Skin of body (tissue), 3 donors: ENCODE measurements at places on chromosomes 12 and 14. TPM values are rescaled to one million over a fixed set of nuclear protein-coding genes. Genes with fewer than 3 reads are reported as not detected.

DNA sequence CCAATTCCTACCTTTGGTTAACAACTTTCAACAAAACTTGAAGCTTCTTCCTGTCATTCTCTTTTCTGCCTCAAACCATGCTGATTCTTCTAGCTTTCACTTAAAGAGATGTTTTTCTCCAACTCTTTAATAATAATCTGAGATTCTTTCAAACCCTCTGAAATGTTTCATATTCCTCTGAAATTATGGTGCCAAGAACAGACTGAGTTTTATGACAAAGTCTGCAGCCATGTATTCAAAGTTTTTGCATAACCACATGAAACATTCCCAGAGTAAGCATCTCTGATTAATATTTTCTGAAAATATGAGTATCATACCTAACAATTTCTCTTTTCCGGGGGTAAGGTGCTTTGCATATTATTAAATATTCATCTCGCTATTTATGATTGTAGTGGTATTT, 59.1 kb upstream of the DCN start:
- no peak for DNase-seq

DNA sequence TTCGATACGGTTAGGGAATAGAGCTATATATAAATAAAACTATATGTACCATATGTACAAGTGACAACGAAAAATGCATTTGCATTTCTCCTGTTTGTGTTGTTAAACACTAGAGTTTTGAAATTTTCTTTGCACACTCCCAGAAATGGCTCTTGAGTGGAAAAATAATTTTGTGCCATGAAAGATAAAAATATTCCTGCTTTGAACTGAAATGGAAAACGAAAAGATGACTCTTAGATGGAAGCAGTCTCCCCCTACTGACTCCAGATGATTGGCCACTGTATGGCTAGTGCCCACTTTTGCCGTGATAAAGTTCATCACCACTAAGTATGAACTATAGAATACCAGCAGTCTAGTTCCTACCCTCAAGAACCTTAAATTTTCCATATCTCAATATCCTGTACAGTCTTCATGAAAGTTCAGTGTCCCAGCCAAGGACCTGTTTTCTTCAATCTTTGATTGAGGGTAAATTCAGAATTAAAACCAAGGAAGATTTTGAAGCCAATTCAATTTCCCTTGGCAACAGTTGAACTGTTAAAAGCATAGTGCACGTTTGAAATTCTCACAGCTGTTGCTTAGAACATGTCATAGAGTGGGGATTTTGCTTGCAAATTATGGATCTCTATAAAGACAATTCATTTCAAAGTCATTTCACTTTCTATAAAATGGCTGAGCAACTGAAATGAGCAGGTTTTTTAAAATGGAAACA, 1.6 kb upstream of the PPP2R5E start:
- no peak for DNase-seq

- DNase-seq, result no peak
Observed at GRCh38 chr12:29711381-29711780, 72.4 kb downstream of the TMTC1 start.

METTL17 gene
- 34.0 TPM for total RNA-seq

DNA sequence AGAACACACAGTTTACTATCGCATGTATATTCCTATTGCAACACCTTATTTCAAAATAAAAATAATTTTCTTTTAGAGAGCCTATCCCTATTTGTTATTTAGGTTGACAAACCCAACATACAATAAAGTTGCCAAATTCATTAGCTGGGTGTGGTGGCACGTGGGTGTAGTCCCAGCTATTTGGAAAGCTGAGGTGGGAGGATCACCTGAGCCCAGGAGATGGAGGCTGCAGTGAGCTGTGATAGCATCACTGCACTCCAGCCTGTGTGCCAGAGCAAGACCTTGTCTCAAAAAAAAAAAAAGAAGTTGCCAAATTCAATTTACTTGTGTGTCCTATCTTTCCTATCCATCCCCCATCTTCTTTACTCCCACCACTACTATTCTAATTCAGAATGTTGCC, 23.9 kb downstream of the DENND5B start:
- no peak for DNase-seq

ISM2 gene
- total RNA-seq, result not detected

- DNase-seq, result no peak
Observed at GRCh38 chr12:80837342-80837978, 100.3 kb downstream of the LIN7A start.

ZFYVE26 gene
- 27.6 TPM for total RNA-seq

DNA sequence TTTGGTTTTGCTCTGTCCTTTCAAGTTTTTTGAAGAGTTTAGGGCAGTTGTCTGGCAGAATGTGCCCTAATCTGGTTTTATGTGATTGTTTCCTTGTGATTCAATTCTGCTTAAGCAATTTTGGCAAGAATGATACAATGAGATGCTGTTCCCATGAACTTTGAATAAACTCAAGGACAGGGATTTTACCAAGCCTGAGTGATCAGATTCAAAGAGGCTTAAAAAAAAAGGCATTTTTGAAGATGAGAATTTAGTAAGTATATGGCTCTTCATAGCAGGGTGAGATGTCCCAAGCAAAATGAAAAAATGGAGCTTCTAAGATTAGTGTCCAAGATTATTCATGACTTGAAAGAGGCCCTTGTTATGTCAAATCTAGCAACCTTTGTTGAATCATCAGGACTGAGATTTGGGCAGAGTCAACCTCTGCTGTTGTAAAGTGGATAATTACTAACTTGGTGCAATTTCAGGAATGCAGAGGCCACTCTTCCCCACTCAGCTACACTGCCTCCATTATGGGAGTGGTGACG, 180.6 kb upstream of the NUDT4 start:
- peak; percentile 21 for DNase-seq

FOXG1 gene
- total RNA-seq, result not detected

FITM1 gene
- total RNA-seq, result 13.0 TPM

GRCh38 chr12:115230606-115231005, 546.6 kb upstream of the TBX3 start:
- DNase-seq, result peak; percentile 4

DNA sequence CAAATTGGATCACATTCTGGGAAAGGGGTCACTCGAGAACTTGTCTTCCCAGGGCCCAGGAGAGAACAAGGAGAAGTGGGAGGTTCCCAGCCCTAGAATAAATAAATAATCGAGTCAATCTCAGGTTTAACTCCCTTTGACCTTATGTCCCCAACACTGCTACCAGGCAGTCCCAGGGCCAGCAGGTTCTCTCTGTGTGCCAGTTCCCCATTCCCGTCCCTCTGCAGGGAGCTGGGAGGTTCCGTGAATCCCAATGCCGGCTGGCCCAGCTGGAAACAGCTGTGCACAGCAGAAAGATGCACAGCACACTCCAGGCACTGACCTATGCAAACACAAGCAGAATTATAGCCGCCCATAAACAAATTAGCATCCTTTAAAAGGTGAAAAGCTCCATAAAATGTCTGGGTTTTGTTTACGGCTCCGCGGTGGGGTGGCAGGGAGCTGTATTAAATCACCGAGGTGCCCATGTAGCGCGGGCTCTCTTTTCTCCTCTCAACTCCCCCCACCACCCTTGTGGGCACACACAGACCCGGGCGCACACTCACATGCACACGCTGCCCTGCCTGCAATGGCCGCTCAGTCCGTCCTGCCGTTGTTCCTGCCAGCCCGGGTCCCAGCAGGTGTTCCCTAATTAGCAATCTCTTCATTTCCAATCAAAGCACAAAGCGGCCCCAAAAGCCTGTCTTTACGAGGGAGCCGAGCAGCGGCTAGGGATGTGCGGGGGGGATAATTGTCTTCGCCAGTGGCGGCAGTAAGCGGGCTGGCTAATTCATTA, 46.6 kb upstream of the ESRRB start:
- DNase-seq, result no peak

FAM186B gene
- 0.59 TPM for total RNA-seq

GRCh38 chr12:13258717-13259119, 62.2 kb downstream of the EMP1 start:
- DNase-seq, result no peak

GRCh38 chr12:124563401-124563800, 4.0 kb downstream of the NCOR2 start:
- DNase-seq, result no peak

DNA sequence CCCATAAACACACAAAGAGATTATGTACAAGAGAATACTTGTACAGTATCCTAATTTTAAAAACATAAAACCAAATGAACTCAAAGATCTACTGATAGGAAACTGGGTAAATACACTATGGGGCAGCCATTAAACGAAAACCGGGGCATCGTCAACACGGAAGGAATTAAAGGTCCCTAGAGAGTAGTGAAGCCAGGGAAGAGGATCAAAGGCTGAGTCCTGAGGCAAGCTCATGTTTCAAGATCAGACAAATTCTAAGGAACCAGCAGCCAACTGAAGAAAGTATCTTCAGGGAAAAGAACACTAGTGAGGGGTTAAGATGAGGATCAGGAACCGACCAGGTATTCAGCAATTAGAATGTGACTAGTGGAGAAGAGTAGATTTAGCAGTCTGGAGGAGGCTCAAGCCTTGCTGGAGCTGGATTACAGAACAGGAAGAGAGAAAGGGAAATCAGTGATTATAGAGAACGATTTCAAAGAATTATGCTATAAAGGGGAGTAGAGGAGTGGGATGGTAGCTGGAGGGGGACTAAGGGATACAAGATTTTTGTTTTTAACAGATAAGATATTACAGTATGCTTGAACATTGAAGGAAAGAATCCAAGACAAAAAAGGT, 23.7 kb downstream of the SEL1L start:
- no peak for DNase-seq

DHRS2 gene
- not detected for total RNA-seq

DNA sequence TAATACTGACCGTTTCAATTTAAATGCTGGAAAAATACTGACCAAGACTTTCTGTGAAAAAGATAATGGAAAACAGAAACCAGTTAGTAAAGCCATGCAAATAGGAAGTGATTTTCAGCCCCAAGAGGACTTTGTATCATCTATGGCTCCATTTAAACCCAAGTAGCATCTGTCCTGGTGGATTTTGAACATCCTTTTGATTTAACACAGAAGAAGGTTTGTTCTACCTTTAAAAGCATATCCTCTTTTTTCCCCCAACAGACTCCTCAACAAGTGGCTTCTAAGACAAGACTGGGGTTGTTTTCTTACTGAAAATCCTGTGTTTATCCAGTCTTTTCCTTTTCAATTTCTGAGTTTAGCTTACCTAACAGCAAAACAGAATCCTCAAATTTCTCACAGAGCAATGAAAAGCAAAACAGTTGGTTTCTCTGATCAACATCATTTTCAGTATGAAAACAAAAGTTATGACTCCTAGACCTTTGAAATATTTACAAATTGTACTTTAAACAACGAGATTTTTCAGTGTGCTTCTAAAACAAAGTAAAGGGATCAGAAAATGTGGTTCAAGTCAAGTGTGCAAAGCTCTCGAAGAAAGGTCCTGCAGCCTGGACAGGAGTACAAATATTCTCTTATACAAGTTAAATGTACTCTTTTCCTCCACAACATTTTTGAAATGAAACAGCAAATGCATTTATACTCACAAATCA, 2.9 kb downstream of the PHLDA1 start:
- DNase-seq, result no peak

TBC1D30 gene
- 1.5 TPM for total RNA-seq

LACRT gene
- not detected for total RNA-seq

BICDL1 gene
- 22.5 TPM for total RNA-seq

GRCh38 chr12:91180582-91181395, 1.8 kb downstream of the DCN start:
- peak; percentile 98 for DNase-seq

GRCh38 chr14:78455896-78456435, 285.8 kb downstream of the NRXN3 start:
- no peak for DNase-seq

ACRBP gene
- 0.99 TPM for total RNA-seq
